ENCODE measurements at places on chromosomes 11 and 22. TPM values are rescaled to one million over a fixed set of nuclear protein-coding genes. Genes with fewer than 3 reads are reported as not detected.

Gene CNGA4
- polyA plus RNA-seq, result not detected

Gene ELFN2
- not detected for polyA plus RNA-seq

Gene LDHAL6A
- not detected for polyA plus RNA-seq

Gene OR4C12
- polyA plus RNA-seq, result not detected

Gene SERPIND1
- 0.23 TPM for polyA plus RNA-seq

Gene PDGFD
- 2.3 TPM for polyA plus RNA-seq

Gene ELMOD1
- not detected for polyA plus RNA-seq

Gene NNMT
- not detected for polyA plus RNA-seq

Gene ZFTA
- 0.39 TPM for polyA plus RNA-seq

Gene ANGPTL5
- not detected for polyA plus RNA-seq

Gene TSKU
- not detected for polyA plus RNA-seq

Gene PRG3
- polyA plus RNA-seq, result not detected

Gene ACRV1
- polyA plus RNA-seq, result not detected

Gene PPFIBP2
- 29.1 TPM for polyA plus RNA-seq

Gene CASP1
- polyA plus RNA-seq, result 75.2 TPM

Gene SPDYC
- not detected for polyA plus RNA-seq

Gene VSIG10L2
- polyA plus RNA-seq, result not detected

Gene TSPAN32
- 7.1 TPM for polyA plus RNA-seq

Gene MAJIN
- polyA plus RNA-seq, result 0.39 TPM

Gene UBQLN3
- polyA plus RNA-seq, result not detected

Gene OR2D2
- polyA plus RNA-seq, result not detected

Gene MPZL2
- polyA plus RNA-seq, result not detected

Gene CLDN5
- polyA plus RNA-seq, result 0.79 TPM

Gene TSGA10IP
- polyA plus RNA-seq, result not detected

Gene OR52N4
- polyA plus RNA-seq, result 0.75 TPM

Gene SHISA8
- polyA plus RNA-seq, result 1.7 TPM

Gene MORC2
- polyA plus RNA-seq, result 5.9 TPM

Gene PIWIL4
- 0.28 TPM for polyA plus RNA-seq

Gene TNKS1BP1
- 5.5 TPM for polyA plus RNA-seq

Gene OR4D5
- not detected for polyA plus RNA-seq

Gene F2
- polyA plus RNA-seq, result not detected

Gene CFAP300
- polyA plus RNA-seq, result not detected

Gene RPS25
- polyA plus RNA-seq, result 4,856 TPM

Gene LIF
- not detected for polyA plus RNA-seq

Gene CCDC89
- not detected for polyA plus RNA-seq

Gene ACTN3
- polyA plus RNA-seq, result not detected

Gene PATE4
- polyA plus RNA-seq, result not detected

Gene CHADL
- polyA plus RNA-seq, result 0.63 TPM

All from IgD-negative memory B cell (primary cell).